ENCODE measurements at places on chromosomes 7 and 10.

GRCh38 chr10:117364110-117364960 lies 10.9 kb downstream of the PDZD8 start:
- no peak for DNase-seq

DNA sequence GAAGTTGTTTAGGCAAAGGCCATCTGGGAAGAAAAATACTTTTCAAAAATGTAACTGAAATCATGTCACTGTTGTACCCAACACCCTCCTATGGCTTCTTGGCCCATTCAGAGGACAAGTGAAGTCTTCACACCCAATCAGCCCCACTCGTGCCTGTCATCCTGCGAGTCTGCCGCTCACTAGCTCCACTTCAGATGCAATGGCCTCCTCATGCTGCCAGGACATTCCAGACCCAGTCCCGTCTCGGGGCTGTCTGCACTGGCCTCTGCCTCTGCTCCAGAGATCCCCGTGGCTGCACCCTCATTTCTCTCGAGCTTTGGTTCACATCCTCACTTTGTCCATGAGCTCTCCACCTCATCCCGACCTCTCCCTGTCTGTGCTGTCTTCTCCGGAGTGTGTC lies 227.1 kb downstream of the KCNMA1 start:
- no peak for DNase-seq

- DNase-seq = no peak
These were observed 10.9 kb upstream of the CYP3A4 start for GRCh38 chr7:99794585-99795502.

GRCh38 chr7:27210441-27211083 lies 10.7 kb upstream of the HOXA13 start:
- no peak for DNase-seq

DNA sequence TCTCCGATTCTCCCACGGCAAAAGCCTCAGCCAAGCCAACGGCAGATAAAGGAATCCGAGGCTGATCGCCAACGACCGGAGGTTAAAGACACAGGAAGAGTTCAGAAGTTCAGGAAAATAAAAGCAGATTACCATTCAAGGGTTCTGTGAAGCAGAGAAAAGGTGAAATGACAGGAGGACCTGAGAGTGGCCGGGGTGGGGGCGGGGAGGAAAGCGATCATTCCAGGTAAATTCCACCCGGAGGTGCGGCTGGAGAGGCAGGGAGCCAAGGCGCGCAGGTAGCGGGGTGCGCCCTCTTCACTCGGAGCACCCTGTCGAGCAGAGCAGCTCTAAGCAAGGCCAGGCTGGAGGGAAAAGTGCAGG lies 35.3 kb upstream of the SEPHS1 start:
- no peak for DNase-seq

GRCh38 chr10:3838460-3839437 lies 53.7 kb upstream of the KLF6 start:
- DNase-seq = no peak

All from omental fat pad (tissue), 4 donors.